ENCODE measurements at places on chromosomes 2 and 18.

GRCh38 chr2:206853915-206854314, 85.4 kb upstream of the CPO start:
- no peak for DNase-seq

GRCh38 chr2:181130686-181131085, 150.3 kb downstream of the UBE2E3 start:
- DNase-seq, result no peak

DNA sequence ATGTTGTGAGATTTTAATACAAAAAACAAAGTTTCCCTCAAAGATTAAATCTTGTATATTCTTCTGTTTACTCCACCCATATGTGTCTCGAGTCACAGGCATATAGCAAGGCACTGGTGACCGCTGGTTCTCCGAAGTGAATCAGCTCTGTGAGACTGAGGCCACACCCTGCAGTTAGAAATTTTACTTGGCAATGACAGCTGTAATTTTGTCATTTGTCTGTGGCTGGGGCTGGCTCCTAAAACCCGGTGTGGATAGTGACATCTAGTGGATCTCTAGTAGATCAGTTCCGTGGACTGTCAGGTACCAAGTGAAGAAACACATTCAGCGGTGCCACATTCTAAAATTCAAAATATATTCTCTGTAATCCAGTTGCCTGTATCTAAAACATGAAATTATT, 278.0 kb downstream of the NEDD4L start:
- DNase-seq, result peak; percentile 82

DNA sequence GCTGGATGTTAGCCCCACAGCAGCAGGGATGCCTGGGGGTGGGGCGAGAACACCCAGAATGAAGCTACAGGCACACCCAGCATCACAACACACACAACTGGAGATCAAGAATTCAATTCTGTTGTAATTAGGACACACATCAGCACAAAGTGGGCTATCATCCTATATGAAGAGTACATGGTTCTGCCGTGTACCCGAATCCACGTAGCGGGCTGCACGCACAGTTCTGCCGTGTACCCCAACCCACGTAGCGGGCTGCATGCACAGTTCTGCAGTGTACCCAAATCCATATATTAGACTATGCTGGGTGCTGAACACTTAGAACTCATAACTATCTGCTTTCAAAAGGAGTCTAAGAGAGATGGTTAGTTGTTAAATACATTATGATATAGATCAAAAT, 86.5 kb downstream of the EIPR1 start:
- DNase-seq, result no peak

GRCh38 chr2:27724191-27724590, 47.3 kb upstream of the MRPL33 start:
- no peak for DNase-seq

GRCh38 chr2:26712486-26713465, 20.3 kb downstream of the KCNK3 start:
- DNase-seq, result no peak

DNA sequence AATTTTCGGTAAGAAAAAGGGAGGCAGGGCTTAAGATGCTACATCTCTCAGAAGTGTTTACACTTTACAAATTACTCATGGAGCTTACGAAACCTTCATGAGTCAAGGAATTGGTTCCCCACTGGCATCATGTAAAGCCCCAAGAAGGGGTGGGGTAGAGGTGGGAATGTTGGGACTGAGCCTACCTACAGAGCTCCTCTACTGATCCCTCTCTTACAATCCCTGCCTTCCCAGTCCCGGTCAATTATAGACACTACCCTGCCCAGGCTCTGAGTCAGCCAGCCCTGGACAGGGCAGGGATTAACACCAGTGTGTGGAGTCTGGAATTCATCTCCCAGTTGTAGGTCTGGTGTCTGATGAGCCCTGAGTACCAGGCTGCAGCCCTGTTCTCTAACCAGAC, 248.9 kb downstream of the PAX3 start:
- peak; percentile 36 for DNase-seq

DNA sequence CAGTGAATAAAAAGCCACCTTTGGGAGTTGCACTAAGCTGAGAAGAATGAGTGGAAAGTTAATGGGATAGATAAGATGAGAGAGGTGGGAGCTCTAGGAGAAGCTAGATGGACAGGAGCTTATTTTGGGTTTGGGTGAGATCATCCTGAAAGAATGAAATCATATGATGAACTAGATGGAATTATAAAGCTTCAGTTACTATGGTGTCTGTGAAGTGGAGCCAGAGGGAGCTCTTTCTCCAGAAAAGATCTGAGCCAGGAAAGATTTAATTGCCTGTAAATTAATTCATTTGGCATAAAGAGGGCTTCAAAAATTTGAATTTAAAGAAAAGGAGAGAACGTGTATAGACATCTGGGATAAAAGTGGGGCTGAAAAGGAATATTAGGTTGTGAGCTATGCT, 10.3 kb downstream of the DNAH6 start:
- peak; percentile 2 for DNase-seq

DNA sequence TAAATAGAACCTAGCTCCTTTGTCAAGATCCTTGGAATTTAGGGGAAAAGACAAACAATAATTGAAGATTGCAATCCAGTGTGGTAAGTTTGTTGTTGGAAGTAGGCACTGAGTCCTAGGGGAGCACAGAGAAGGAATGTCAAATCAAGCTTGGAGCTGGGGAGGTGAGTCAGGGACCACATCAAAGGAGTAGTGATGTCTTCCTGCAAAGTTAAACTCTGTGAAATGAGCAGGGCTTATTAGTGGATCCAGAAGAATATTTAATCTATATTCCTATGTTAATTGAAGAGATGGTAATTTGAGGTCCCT, 41.7 kb upstream of the NABP1 start:
- peak; percentile 90 for DNase-seq

GRCh38 chr2:204881655-204882054, 336.4 kb downstream of the PARD3B start:
- no peak for DNase-seq

DNA sequence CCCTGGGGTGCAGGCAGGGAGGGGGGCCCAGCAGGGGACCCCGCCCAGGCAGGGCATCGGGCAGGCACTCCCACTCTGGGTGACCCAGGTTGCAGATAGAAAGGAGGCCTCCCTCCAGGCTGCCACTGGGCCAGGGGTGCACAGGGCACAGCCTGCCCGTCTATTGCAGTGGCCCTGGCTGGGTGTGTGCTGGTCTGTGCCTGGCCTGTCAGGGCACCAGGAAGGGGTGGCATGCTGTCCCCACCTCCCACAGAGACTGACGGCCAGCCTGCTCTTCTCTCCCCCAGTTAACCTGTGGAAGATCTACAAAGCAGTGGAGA, 12.9 kb downstream of the ARID5A start:
- no peak for DNase-seq

- no peak for DNase-seq
These were observed 24.1 kb downstream of the SMARCAL1 start for GRCh38 chr2:216436383-216436782.

DNA sequence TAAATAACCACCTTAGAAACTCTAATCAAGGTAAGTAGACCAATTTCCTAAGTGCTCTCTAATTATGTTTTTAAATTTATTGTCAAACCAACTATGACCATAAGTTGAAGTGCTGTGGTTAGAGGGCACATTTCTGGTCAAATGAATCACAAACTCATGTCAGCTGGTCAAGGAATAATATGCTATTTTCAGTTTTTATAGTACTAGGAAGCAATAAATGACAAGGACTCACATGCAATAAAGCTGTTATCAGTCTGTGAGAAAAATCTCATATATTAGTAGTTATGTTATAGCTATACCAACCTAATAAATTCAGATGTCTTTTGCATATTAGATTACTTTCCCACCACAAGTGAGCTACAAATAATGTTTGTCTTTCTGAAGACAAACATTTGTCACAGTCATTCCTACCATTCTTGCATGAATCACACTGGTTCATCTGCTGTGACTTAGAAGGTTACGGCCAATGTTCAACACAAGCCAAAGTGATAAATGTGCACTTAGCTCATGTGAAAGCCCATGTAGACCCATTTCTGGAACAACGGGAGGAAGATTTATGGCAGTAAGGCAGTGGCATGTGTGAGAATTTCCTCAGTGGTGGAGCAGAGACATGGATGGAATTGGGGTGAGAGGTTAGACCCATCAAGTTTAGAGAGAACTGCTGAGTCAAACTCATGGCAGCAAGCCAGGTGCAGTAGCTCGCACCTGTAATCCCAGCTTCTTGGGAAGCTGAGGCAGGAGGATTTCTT, 27.4 kb upstream of the CCNYL1 start:
- DNase-seq, result peak; percentile 92

DNA sequence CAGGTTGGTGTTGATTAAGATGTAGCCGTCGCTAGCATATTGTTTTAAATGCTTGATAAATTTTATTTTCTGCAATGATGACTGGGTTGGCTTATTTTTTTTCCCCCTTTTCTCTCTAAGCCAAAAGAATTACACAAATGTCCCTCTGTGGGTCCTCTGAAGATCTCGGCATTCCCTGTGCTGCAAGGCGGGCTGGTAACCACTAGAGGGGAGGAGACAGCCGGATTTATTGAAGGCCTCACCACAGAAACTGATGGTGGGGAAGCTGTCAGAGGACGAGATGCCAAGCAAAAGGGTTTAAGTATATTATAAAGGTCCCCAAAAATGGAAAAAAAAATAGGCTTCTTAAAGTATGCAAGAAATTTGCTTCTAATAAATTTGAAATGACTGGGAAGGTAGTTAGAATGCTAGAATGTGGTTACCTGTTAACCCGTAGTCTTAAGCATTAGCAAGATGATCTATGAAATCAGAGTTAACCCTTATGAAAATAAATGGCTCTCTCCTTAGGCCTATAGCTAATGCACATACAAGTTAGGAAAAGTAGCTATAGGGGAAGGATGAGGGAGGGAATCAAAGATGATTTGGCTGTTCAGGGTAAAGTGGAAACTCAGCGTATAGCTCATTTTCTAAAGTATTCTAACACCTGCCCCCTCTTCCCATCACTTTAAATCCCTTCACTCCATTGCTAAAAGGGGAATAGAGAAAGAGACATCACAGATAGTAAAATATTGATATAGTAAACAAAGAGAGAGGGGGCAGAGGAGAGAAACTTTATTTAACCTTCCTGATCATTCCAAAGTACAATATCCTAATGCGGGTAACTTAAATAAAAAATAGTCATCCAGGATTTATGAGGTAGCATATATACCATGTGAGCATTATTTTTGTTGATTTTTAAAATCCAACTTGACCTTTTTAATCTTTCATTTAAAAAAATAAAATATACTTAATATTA, 894.5 kb upstream of the POU3F3 start:
- DNase-seq, result no peak

DNA sequence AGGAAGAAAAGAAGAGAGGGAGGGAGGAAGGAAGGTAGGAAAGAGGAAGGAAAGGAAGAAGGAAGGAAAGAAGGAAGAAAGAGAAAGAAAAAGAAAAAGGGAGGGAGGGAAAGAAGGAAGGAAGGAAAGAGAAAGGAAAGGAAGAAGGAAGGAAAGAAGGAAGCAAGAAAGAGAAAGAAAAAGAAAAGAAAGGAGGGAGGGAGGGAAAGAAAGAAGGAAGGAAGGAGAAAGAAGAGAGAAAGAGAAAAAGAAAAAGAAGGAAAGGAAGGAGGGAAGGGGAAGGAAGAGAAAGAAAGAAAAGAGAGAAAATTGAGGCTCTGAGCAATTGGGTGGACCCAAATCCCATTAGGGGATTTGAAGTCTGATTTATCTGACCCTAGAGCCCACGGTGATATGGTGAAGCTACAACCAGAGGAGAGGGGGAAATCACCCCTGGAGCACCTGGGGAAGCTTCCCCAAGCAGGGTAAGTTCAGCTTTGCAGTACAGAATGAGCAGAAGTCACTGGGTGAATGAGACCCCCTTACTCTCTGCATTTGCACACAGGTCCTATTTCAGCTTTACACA, 177.6 kb upstream of the BCL2L11 start:
- DNase-seq, result no peak

DNA sequence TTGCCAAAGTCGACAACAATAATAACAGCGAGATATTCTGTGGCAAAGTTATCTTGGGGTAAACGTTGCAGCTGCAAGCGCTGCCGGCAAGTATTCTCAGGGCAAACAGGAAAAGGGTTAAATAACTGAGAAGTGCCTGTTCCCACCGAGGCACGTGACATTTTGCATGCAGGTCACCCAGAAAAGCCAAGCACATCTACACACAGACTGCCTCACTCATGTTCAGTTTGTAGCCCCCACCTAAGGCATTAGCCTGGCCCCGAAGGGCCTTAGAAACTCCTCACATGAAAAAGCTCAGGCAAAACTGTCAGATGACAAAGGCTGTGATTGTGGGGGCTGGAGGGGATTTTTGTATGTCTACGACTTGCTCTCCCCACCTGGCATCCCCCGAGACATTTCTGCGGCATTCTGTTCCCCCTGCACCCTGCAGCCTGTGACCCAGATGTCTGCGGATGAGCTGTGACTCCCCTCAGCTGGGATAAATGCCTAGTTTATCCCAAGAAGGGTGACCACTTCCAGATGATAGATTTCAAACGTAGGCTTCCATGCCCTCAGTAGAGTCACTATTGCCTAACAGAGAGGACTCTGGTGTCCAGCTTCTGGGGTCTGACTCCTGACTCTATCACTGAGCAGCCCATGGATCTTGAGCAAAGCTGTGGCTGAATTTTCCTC, 215.2 kb upstream of the SIX2 start:
- DNase-seq, result no peak

GRCh38 chr2:111030945-111031344, 89.8 kb upstream of the BCL2L11 start:
- no peak for DNase-seq

DNA sequence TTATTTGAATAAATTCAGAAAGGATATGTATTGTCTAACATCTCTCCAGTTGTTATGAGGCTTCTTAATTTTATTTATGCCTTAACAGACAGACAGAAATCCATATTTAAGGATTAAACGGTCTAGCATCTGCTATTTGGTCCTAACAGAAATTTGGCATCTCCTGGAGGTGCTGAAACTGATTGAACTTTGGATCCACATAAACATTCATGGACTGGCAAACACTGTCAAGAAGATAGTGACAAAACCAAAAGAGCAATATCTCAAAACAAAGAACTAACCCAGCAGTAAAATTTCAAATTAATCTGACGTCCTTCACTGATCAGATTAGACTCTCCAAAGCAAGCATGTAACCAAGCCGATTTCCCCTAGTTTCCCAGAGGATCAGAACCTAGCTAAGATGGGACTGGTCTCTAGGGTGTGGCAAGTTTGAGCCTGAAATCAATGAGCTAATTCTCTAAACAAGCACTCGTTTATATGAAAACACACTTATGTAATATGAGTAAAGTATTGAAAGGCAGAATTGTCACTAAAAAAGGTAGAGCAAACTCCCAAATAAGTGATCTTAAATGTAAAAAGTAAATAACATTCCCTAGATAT, 139.5 kb downstream of the NOL4 start:
- DNase-seq, result no peak

- DNase-seq, result no peak
These were observed 23.2 kb downstream of the CAB39 start for GRCh38 chr2:230735884-230736283.

- DNase-seq, result peak; percentile 92
These were observed 40.2 kb upstream of the EML4 start for GRCh38 chr2:42128721-42129486.

DNA sequence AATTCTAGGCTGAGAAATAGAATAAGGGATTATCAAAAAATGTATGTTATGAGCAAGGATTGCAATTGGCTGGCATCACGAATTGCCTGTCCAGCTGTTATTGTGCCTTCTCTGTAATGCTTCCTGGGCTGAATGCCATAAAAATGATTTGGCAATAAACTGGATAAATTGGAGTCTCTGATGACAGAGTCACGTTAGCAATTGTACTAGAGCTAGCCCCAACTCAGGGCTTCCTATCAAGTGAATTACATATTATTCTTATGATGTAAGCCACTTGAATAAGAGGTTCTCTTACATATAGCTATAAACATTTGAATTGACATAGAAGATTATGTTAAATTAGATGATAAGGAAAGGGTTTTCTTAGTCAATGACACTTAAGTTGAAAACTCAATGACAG, 607.5 kb upstream of the REG3G start:
- no peak for DNase-seq

- no peak for DNase-seq
These were observed 59.0 kb upstream of the ZNF532 start for GRCh38 chr18:58805467-58806187.
